ENCODE measurements at places on chromosomes 6 and 20.
A peak's percentile ranks its signal among the peaks of the same experiment; 100 is the strongest.

- DNase-seq, result no peak
These were observed 45.1 kb downstream of the SRC start for GRCh38 chr20:37390891-37391525.

DNA sequence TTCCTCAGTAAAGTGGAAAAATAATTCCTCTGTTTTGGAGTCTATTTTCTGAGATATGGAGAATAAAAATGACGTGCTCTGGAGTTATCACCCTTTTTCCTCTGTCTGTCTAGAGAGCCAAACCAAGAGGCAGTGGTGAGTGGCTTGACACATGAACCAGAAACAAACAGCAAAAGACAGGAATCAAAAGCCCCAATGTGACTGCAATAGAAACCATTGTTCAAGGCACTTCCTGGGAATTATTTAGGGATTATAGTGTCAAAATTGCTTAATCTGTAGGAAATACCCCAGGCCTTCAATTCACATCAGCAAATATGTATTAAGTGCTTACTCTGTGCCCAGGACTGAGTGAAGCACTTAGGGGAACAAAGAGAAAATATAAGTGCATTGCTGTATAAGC, 560.4 kb upstream of the JAG1 start:
- DNase-seq, result no peak

DNA sequence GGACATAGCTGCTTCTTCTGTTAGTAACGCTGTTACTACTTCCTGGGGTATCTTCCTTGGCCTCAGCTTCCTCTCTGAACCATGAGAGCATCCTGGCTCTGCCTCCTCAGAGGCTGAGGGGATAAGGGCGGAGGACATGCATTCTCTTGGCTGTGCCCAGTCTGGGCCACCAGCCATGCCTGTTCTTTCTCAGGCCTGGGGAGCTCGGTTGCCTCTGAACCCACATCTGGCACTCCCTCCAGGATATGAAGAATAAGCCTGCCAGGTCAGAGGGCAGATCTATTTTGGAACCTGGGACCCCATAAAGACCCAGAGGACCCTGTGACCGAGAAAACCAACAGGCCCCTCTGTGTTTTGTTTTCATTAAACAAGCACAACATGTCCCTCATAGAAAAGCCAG, 6.6 kb upstream of the ANGPT4 start:
- no peak for DNase-seq

DNA sequence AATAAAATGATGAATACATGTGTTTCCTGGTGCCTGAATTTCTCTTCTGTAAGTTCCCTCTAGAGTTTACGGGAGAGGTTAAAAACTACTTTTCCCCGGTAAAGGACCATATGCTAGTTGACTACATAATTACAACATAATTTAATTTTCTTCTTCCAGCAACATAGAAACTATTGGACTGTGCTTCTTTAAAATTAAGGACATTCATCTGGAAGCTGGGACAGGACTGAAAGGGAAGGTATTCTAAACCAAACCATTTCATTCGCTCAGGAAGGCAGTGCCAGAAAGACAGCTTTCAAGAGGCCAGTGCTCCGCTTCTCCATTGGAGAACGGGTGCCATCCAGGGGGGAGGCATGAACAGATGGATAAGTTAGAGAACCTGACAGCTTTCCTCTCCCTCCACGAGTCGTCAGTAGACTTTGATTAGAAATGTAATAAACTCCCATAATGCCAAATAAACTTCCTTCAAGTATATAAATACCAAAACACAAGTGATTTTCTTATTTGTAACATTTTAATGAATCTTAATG, 458.0 kb upstream of the SOX4 start:
- DNase-seq, result no peak

DNA sequence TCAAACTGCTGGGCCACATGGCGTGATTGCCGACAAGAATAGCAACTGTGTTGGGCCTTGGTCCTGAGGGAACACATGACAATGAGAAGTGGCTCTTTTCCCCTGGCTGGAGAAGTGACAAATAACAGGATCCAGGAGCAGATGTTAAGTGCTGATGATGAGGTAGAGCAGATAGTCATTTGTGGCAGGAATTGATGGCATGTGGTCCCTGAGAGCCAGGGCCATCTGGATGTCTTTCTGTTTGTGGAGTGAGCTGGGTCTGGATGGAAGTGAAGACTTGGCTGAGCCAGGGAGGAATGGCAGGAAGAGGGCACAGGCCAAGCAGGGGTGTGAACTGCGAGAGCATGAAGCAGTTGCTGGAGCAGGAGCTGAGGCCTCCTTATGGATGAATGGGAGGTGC, 67.8 kb downstream of the SCAND1 start:
- no peak for DNase-seq

GRCh38 chr20:13875265-13875811, 90.5 kb downstream of the NDUFAF5 start:
- no peak for DNase-seq

DNA sequence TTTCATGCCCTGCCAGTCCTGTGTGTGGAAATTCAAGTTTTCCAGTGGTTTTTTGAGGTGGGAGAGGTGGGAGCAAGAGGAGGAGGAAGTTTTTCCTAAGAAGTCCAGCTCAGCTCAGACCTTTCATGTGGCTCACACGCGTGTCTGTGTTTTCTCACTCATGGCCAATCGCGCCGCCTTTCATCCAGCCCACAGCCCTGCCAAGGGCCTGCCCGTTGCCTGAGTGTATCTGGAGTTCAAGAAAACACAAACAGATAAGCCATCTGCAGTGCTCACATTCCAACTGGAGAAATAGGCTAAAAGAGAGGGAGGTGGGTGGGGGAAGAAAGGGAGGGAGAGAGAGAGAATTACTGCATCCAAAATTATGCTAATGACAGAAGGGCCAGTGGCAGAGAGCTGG, 12.6 kb upstream of the MPC1 start:
- DNase-seq, result no peak

DNA sequence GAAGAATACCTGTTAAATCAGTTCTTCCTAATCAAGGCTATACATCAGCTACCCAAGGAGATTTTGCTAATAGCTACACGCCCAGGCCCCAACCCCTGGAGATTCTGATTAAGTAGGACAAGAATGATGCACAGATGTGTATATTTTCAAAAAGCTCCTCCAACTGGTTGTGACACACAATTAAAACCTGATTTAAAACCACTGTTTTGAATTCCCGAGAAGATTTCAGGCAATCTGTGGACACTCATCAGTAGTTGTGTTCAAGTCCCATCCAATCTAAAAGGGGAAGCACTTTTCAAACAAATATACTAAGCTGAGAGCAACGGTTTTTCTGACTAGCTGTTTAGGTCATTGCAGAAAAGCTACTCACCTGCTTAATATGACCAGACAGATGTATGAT, 118.9 kb upstream of the NHSL1 start:
- DNase-seq, result no peak

DNA sequence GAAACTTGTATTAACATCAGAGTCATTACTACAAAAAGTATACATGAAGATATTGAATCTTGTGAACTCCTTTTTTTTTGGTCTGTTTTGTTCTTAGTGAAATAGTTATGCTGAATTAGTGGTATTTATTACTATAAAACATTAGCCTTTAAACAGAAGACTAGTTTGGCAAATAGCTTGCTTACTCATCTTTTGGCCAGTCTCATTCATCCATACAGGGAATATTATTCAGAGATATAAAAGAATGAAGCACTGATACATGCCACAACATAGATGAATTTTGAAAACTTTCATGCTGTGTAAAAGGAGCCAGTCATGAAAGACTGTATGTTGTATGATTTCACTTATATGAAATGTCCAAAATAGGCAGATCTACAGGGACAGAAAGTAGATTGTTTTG, 205.9 kb downstream of the ZFAND3 start:
- DNase-seq, result no peak

- no peak for DNase-seq
These were observed 38.6 kb downstream of the FOXP4 start for GRCh38 chr6:41584668-41585205.

GRCh38 chr6:73738367-73739028, 42.5 kb downstream of the CD109 start:
- DNase-seq, result no peak

- no peak for DNase-seq
These were observed 52.4 kb upstream of the IPCEF1 start for GRCh38 chr6:154408891-154409500.

GRCh38 chr6:32152769-32153563, 975 bp upstream of the PPT2 start:
- no peak for DNase-seq

- DNase-seq, result no peak
These were observed 72.3 kb downstream of the RNGTT start for GRCh38 chr6:88890860-88891845.

- no peak for DNase-seq
These were observed 5.4 kb downstream of the METTL24 start for GRCh38 chr6:110352563-110353262.

DNA sequence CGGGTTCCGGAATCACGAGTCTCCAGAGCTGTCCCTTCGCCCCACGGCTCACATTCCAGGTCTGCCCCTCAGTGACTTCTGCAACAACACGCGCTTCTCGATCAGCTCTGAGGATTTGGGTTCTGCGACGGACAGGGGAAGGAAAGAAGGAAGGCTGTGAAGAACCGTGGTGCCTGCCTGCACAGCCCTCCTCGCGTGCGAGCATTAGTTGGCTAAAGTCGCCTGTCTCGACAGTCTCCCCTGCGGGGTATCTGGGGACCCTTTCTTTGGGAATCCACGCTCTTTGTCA, 23.1 kb downstream of the VPS52 start:
- no peak for DNase-seq

GRCh38 chr6:88105741-88106340, 58.2 kb downstream of the SPACA1 start:
- DNase-seq, result no peak

GRCh38 chr20:48456366-48457192, 371.2 kb downstream of the PREX1 start:
- no peak for DNase-seq

GRCh38 chr6:53528107-53528506, 16.8 kb downstream of the GCLC start:
- DNase-seq, result no peak

DNA sequence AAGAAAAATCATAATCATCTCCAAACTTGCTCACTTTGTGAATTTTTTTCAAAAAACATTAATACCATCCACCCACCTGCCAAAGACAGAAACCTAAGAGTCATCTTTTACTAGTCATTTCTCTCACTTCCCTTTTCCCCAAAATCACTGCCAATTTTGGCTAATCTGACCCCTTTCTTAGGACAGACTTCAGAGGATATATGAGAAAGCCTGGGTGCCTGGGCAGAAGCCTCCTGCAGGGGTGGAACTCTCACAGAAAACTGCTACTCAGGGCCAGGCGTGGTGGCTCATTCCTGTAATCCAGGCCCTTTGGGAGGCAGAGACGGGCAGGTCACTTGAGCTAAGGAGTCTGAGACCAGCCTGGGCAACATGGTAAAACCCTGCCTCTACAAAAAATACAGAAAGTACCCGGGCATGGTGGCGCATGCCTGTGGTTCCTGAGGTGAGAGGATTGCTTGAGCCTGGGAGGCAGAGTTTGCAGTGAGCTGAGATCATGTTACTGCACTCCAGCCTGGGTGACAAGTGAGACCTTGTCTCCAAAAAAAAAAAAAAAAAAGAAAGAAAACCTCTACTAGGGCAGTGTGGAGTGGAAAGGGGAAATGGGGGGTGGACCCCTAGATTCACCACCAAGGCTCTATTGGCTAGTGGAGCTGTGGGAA, 3.8 kb downstream of the DEK start:
- DNase-seq, result peak; percentile 52

- no peak for DNase-seq
These were observed 4.1 kb downstream of the NHLRC1 start for GRCh38 chr6:18118330-18118729.

GRCh38 chr6:1869769-1870168, 260.1 kb downstream of the FOXC1 start:
- no peak for DNase-seq

DNA sequence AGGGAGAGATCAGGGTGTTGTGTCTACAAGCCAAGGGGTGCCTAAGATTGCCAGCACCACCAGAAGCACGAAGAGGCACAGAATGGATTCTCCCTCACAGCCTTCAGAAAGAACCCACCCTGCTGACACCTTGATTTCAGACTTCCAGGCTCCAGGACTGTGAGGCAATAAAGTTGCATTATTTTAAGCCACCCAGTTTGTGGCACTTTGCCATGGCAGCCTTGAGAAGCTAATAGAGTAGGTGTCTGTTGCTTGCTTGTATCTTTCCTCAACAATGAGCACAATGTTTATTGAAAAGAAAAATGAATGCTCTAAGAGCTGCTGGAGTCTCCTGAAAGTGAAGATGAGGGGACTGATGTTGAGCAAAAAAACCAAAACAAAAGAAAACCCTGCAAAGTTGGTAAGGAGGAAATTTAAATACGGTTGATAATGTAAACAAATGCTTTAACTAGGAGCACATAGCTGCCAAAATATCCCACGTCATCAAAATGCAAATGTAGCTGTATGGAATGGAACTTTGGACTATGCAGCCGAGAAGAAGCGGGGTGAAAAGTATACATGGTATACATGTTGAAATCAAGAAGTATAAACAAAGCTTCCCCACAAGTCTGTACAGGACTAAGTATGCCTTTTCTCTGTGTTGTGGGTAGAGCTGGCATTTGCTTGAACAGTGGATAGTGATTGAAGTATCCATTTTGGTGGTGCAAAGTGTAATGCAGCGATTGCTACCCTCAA, 8.0 kb downstream of the IL20RA start:
- DNase-seq, result no peak

- no peak for DNase-seq
These were observed 157.1 kb upstream of the THEMIS start for GRCh38 chr6:128057946-128058345.

GRCh38 chr20:38181207-38181801, 16.2 kb upstream of the TGM2 start:
- DNase-seq, result no peak

GRCh38 chr6:25882051-25882496, 8.0 kb upstream of the SLC17A3 start:
- DNase-seq, result peak; percentile 37

- no peak for DNase-seq
These were observed 668 bp upstream of the RPP40 start for GRCh38 chr6:5004373-5005037.

- no peak for DNase-seq
These were observed 17.7 kb downstream of the RIPOR3 start for GRCh38 chr20:50673466-50674137.

- no peak for DNase-seq
These were observed 273.6 kb downstream of the PACRG start for GRCh38 chr6:163001330-163001729.

- no peak for DNase-seq
These were observed 99.5 kb downstream of the POPDC3 start for GRCh38 chr6:105080279-105080678.

DNA sequence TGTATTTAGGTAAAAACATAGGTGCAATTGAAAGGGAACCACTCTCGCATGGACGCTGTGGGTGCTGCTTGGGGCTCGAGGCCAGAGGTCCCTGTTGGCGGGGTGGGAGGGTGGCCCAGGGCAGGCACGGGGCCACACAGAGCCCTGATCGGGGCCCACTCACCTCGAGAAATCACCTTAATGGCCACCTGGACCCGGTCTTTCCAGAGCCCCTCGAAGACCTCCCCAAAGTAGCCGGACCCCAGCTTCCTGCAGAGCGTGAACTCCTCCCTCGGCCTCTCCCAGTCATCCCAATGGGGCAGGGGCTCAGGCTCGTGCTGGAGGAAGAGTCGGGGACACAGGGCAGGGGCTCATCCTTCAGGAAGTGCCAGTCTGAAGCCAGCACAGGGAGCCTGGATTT, 3.8 kb downstream of the PTK6 start:
- DNase-seq, result no peak

GRCh38 chr6:132122176-132122575, 171.0 kb upstream of the CCN2 start:
- no peak for DNase-seq

- no peak for DNase-seq
These were observed 82.1 kb downstream of the PTPRA start for GRCh38 chr20:2955257-2955970.

GRCh38 chr6:1394514-1395463, 5.4 kb downstream of the FOXF2 start:
- DNase-seq, result no peak

GRCh38 chr6:7110092-7110792, 2.5 kb downstream of the RREB1 start:
- DNase-seq, result no peak

Measured in naive B cell (primary cell).